Non-pigmented ciliary epithelial cell (primary cell): ENCODE measurements at places on chromosomes 4 and X.

- DNase-seq = no peak
Measured at GRCh38 chr4:116122124-116122523, 963.3 kb downstream of the TRAM1L1 start.

- DNase-seq = no peak
Measured at GRCh38 chr4:650951-651883, 22.9 kb downstream of the ATP5ME start.

DNA sequence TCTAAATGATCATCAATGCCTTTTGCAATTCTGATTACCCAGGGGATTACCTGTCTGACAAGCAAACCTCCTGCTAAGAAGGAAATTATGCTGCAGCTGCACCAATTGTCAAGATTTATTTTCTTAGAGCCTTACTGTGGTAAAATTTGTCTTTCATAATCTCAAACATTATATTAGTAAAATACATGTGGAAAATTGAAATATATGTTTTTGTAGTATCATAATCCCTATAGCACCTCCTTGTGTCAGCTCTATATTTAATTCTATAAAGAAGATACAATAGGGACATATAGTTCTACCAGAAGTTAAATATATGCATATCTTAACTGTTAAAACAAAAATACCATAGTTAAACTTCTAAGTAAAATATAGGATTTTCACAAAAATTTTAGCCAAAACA is 655.6 kb upstream of the PCDH10 start:
- no peak for DNase-seq

- no peak for DNase-seq
Measured at GRCh38 chrX:77924320-77924859, 13.9 kb downstream of the ATP7A start.

DNA sequence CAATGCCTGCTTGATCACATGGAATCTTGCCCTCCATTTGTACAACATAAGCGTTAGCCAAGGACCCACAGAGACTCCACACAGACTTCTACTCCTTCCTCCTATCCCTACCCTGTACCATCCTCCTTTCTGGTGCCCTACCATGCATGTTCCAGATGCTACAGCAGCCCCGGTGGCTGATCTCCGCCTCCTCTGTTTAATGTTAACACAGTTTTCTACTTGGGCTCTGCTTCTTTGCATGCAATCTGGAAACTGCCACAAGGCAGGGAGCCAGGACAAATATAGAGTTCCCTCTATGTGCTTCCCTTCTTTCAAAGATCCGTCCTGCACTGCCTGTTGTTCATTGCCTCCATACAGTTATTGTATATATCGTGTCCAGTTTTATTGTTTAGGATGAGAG is 368.6 kb upstream of the TENM3 start:
- DNase-seq = no peak

- no peak for DNase-seq
Measured at GRCh38 chrX:132118358-132118757, 9.5 kb downstream of the FRMD7 start.

DNA sequence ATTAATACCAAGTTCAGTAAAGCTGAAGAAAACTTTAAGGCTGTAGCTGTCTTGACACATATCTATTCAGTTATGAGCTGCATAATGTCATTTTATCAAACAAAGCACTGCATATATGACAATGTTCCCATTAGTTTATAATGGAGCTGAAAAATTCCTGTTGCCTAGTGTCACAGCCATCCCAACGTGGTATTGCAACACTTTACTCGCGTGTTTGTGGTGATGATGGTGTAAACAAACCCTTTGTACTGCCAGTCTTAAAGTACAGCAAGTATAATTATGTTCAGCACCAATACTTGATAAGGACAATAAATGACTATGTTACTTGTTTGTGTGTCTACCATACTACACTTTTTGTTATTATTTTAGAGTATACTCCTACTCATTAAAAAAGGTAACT is 1415.6 kb upstream of the PCDH7 start:
- no peak for DNase-seq

DNA sequence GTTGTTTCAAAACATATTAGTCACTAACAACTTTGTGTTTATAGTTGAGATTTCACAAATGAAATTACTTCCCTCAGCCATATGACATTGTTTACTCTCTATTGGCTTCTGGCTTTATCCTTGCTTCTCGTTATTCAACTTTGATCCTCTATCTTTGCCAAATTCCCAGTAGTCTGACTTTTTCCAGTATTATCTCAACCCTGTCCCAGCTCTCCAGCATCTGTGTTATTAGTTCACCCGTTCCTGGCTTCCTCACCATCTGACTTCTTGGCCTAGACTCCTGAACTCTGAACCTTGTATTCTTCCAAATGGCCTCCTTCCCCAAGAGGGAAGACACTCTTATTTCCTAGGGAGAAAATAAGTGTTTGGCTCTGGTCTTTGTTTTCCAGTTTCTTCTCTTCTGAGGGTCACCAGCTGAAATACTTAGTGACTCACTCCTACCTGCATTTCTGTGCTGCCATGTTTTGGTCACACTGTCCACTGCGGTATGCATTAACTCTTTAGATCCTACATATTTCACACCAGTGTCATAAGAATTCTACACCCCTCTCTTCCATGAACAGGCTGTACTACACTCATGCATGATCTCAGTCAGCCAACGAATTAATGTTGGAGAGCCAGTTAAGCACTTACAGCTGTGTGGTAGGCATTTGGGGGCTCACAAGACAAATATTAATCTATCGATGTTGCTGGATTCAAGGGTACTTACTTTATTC is 17.0 kb upstream of the ARHGAP24 start:
- no peak for DNase-seq

DNA sequence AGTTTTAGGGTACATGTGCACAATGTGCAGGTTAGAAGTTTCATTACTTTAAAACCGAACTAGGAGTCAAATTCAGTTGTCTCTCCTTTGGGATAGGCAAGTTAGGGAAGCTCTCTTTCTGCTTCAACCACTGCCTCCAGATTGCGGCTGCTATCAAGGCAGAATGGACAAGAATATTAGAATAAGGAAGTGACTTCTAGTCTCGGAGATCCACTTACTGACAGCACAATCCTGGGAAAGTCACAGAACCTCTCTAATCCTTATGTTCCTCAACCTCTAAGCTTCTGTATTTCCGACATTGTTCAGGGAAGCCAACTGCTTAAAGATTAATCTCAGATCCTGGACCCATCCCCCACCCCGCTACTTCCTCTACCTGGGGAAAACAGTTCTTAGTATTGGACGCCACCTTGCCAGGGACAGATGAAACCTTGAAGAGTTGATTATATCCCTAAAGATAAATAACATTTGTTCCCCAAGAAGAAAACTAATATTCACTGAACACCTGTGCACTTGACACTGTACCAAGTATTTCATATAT is 2.1 kb downstream of the NUP62CL start:
- no peak for DNase-seq

- no peak for DNase-seq
Measured at GRCh38 chr4:29295280-29295679, 1424.9 kb upstream of the PCDH7 start.

DNA sequence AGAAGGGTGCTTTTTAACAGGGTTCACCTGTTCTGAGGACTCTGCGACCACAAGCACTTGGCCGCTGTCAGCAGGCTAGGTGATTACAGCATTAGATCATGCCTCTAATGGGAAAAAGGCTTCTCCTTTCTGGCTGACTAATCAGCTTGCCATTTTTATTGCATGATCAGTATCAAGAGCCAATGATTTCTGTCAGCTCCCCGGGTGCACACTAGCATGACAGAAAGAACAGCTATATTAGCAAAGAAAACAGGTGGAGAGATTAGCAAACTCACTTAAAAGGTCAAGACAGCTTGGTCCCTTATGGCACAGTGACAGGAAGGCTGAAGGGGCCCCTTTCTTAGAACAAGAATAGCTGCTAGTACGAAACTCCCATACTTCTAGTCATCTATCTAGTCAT is 170.0 kb downstream of the SMIM20 start:
- peak; percentile 87 for DNase-seq

DNA sequence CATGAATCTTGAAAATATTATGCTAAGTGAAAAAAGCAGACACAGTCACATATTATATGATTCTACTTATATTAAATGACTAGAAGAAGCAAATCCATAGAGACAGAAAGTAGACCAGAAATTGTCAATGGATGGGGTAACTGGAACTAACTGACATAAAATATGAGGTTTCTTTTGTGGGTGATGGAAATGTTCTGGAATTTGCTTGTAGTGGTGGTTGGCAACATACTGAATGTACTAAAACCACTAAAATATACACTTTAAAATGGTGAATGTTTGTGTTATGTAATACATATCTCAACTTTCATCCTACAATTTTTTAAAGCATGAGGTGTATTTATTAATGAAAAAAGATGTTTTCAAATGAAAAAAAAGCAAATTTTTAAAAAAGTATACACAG is 14.7 kb downstream of the CNOT6L start:
- no peak for DNase-seq

GRCh38 chrX:35046660-35047296 is 104.2 kb downstream of the FAM47B start:
- no peak for DNase-seq

DNA sequence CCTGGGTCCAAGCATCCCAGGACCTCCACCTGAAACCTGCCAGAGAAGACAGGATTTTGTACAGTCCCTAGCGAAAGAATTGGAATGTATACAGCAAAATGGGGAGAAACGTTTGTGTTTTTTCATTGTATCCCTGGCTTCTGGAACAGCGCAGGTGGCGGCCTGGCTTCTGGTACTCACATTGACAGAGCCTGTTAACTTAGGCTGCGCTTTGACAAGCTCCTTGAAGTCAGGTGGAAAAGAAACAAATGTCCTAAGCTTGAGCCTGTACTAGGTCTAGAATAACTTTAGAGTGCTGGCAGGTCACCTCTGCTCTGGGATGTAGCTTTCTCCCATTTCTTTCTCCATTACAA is 343.7 kb upstream of the KLF3 start:
- DNase-seq = no peak

- DNase-seq = peak; percentile 19
Measured at GRCh38 chr4:14022456-14022855, 394.9 kb upstream of the BOD1L1 start.

DNA sequence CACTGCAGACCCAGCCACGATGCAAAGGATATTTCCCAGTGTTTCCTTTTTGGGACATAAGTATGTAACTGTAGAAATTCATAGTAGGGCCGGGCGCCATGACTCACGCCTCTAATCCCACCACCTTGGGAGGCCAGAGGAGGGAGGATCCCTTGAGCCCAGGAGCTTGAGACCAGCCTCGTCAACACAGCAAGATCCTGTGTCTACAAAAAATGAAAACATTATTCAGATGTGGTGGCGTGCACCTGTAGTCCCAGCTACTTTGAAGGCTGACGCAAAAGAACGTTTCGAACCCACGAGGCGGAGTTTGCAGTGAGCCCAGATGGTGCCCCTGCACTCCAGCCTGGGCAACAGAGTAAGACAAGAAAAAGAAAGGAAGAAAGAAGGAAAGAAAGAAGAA is 49.2 kb downstream of the CRLF2 start:
- DNase-seq = no peak

DNA sequence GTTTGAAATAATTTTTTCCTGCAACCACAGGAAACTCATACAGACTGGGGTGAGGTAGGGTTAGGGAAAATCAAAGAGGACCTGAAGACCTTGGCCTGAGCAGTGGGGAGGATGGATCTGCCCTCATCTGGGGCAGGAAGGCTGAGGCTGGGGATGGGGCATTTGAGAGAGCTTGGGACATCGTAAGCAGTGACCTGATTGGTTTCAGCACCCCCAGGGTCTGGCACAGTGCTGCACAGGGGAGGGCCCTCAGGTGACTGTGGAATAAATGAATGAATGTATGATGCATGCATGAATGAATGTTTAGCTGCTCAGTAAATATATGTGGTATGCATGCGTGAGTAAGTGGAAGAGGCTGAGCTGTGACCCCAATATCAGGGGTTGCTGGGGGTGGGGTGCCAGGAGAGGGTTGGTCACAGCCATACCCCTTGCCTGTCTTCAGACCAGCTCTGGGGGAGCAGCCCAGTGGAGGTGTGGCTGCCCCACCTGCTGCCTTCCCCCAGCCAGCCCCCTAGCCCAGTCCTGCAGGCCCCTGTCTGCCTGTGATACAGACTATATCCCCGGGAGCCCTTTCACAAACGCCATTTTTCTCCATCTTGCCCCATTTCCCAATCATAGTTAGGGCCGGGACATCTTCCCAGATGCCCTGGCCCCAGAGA is 11.0 kb upstream of the TNIP2 start:
- no peak for DNase-seq

GRCh38 chrX:13109817-13110216 is 65.4 kb upstream of the FAM9C start:
- DNase-seq = no peak

- DNase-seq = no peak
Measured at GRCh38 chr4:6926081-6926480, 16.5 kb downstream of the TBC1D14 start.

GRCh38 chr4:130183096-130183495 is 1087.1 kb downstream of the C4orf33 start:
- DNase-seq = no peak

GRCh38 chrX:154750301-154751202 is at the start of gene GAB3:
Gene GAB3 (minus strand): TSS chrX:154751077. CDS start chrX:154751025, 52 bp downstream.
- DNase-seq = no peak

GRCh38 chr4:158630893-158631292 is 40.8 kb downstream of the C4orf46 start:
- DNase-seq = peak; percentile 43
